Fibroblast of villous mesenchyme (primary cell): ENCODE measurements at places on chromosomes 5 and 9. TPM values are rescaled to one million over a fixed set of nuclear protein-coding genes. Genes with fewer than 3 reads are reported as not detected.

The COL15A1 gene
- 1.7 and 19.0 TPM in 2 replicates for total RNA-seq

The SLC9A3 gene
- 0.86 and 0.97 TPM in 2 replicates for total RNA-seq

The PCDHA1 gene
- under 0.01 TPM in 1 of 2 replicates, not detected in the other for total RNA-seq

The SET gene
- total RNA-seq: 378 and 491 TPM in 2 replicates

The TTC23L gene
- total RNA-seq: under 0.01 TPM in 1 of 2 replicates, not detected in the other

The PCDHGA2 gene
- total RNA-seq: 2.6 and 3.0 TPM in 2 replicates

The PRDM9 gene
- not detected in 2 replicates for total RNA-seq

The SHC3 gene
- total RNA-seq: 7.4 and 11.7 TPM in 2 replicates

The COL23A1 gene
- not detected in 2 replicates for total RNA-seq

The SLC6A18 gene
- total RNA-seq: not detected in 2 replicates

The SLC22A5 gene
- total RNA-seq: 5.8 and 7.3 TPM in 2 replicates

The PHYHD1 gene
- total RNA-seq: 9.9 and 11.9 TPM in 2 replicates

The MRPL36 gene
- 49.7 and 55.1 TPM in 2 replicates for total RNA-seq

The HTR4 gene
- not detected in 2 replicates for total RNA-seq

The GPX3 gene
- total RNA-seq: 3.5 and 3.9 TPM in 2 replicates

The ANXA2R gene
- 2.9 and 3.9 TPM in 2 replicates for total RNA-seq

The PCDHGA1 gene
- total RNA-seq: 0.64 and 0.86 TPM in 2 replicates
